ENCODE measurements at places on chromosomes 16 and 17. TPM values are rescaled to one million over a fixed set of nuclear protein-coding genes. Genes with fewer than 3 reads are reported as not detected.

Gene SCIMP
- polyA plus RNA-seq: not detected

Gene CRYBA1
- polyA plus RNA-seq: not detected

Gene ABCC3
- polyA plus RNA-seq: 185 TPM

Gene HOXB6
- polyA plus RNA-seq: not detected

Gene RNF157
- polyA plus RNA-seq: 5.2 TPM

Gene HOXB7
- not detected for polyA plus RNA-seq

Gene TMEM100
- polyA plus RNA-seq: 1.7 TPM

Gene FGF11
- 1.9 TPM for polyA plus RNA-seq

- H3K4me1 ChIP-seq: peaks cover 59% of the 10 kb centered on the region
- no peak overlapping the region for H3K4me3 ChIP-seq
- no peaks in the 10 kb centered on the region for H3K27me3 ChIP-seq
- H3K36me3 ChIP-seq: no peaks in the 10 kb centered on the region
Observed at GRCh38 chr16:11133344-11133943, 122.6 kb downstream of the SOCS1 start.

DNA sequence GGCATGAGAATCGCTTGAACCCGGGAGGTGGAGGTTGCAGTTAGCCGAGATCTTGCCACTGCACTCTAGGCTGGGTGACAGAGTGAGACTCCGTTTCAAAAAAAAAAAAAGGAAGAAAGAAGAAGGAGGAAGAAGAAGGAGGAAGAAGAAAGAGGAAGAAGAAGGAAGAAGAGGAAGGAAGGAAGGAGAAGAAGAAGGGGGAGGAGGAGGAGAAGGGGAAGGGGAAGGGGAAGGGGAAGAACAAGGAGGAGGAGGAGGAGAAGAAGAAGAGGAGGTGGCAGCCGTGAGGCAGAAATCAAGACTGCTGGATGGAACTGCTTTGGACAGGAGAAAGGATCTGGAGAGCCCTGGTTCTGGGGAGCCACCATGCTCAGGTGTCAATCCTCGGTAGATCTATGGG, 29.7 kb upstream of the PEMT start:
- H3K36me3 ChIP-seq: no peaks in the 10 kb centered on the region
- no peak overlapping the region for H3K27ac ChIP-seq
- H3K27me3 ChIP-seq: no peaks in the 10 kb centered on the region
- H3K4me1 ChIP-seq: no peaks in the 10 kb centered on the region

- peaks cover 23% of the 10 kb centered on the region for H3K27me3 ChIP-seq
- H3K4me3 ChIP-seq: no peak overlapping the region
- DNase-seq: no peak
- H3K4me1 ChIP-seq: no peaks in the 10 kb centered on the region
Observed at GRCh38 chr16:86565644-86566511, 751 bp upstream of the FOXC2 start.

- no peaks in the 10 kb centered on the region for H3K4me1 ChIP-seq
- no peak for DNase-seq
- H3K27me3 ChIP-seq: no peaks in the 10 kb centered on the region
Observed at GRCh38 chr17:10790491-10791401, 13.2 kb downstream of the TMEM238L start.

DNA sequence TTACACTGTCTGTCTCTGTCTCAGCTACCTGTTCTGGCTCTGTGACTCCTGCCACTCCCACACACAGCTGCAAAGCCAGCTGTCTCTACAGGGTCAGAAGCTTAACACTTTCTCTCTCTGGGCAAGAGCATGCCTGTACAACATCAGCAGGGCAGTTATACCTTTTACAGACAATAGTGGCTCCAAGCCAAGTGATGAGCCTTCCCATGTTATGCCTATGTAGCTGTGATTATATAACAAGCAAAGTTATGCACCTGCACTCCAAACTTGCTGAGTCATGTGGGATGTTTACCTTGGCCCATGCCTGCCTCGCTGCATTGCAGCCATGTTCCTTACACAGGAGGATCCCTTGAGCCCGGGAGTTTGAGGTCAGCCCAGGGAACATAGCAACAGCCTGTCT, 31.8 kb upstream of the APPBP2 start:
- H3K36me3 ChIP-seq: no peaks in the 10 kb centered on the region
- H3K27me3 ChIP-seq: no peaks in the 10 kb centered on the region
- no peak overlapping the region for H3K4me3 ChIP-seq
- no peak overlapping the region for H3K27ac ChIP-seq

DNA sequence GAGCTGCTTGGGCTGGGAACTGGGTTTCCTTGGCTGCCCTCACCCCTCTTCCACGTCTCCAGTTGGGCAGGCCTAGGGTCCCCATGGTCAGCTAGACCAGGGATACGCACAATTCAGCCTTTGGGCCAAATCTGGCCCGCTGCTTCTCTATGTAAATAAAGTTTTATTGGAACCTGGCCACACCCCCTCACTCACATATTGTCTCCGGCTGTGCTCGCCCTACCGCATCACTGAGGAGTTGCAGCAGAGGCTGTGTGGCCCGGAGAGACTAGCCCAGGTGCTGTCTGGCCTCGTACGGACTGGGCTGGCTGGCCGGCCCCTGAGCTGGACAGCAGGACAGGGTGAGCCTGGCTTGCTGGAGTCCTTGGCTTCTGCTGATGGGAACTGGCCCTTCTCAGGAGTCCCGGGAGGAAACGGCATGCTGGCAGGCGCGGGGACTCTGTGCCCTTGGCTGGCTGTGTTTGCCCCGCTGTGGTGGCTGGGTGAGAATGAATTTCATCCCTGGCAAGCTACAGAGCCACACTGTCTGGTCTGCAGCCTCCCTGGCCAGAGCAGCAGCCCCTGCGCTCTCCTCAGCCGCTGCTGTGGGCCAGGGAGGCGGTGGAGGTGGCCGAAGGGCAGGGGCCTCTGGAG, 82.0 kb downstream of the ENGASE start:
- H3K4me3 ChIP-seq: no peak overlapping the region
- H3K27me3 ChIP-seq: peaks cover 34% of the 10 kb centered on the region
- H3K27ac ChIP-seq: no peak overlapping the region
- peaks cover 16% of the 10 kb centered on the region for H3K4me1 ChIP-seq

DNA sequence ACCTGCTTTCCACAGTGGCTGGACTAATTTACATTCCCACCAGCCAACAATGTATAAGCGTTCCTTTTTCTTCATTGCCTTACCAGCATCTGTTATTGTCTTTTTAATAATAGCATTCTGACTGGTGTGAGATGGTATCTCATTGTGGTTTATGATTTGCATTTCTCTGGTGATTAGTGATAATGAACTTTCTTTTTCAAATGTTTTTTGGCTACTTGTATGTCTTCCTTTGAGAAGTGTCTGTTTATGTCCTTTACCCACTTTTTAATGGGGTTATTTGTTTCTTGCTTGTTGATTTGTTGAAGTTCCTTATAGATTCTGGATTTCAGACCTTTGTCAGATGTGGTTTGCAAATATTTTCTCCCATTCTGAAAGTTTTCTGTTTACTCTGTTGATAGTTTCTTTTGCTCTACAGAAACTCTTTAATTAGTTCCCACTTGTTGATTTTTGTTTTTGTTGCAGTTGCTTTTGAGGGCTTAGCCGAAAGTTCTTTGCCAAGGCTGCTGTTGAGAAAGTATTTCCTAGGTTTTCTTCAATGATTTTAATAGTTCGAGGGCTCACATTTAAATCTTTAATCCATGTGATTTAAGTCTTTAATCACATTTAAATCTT, 26.8 kb downstream of the ITGAM start:
- H3K27ac ChIP-seq: no peak overlapping the region
- H3K4me1 ChIP-seq: no peaks in the 10 kb centered on the region
- no peak for DNase-seq
- H3K27me3 ChIP-seq: peaks cover 12% of the 10 kb centered on the region

DNA sequence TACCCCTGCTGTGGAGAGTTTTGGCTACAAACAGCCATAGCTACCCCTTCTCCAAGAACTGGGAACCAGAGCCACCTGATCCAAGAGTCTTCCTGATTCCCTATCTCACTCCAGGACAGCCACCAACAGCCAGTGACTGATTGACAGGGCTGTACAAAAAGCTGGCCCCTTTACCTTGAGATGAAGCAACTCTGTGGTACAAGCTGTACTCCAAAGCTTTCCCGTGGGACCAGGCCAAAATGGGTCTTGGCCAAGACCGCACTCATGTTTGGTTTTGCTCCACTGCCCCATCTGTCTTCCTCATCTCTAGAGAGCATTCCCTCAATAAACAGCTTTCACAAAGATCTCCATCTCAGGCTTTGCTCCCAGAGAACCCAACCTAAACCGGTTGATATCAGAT, 43.6 kb downstream of the RNF157 start:
- H3K4me1 ChIP-seq: no peaks in the 10 kb centered on the region
- H3K27ac ChIP-seq: no peak overlapping the region
- no peaks in the 10 kb centered on the region for H3K36me3 ChIP-seq
- no peak overlapping the region for H3K4me3 ChIP-seq
- DNase-seq: no peak
- no peaks in the 10 kb centered on the region for H3K27me3 ChIP-seq

DNA sequence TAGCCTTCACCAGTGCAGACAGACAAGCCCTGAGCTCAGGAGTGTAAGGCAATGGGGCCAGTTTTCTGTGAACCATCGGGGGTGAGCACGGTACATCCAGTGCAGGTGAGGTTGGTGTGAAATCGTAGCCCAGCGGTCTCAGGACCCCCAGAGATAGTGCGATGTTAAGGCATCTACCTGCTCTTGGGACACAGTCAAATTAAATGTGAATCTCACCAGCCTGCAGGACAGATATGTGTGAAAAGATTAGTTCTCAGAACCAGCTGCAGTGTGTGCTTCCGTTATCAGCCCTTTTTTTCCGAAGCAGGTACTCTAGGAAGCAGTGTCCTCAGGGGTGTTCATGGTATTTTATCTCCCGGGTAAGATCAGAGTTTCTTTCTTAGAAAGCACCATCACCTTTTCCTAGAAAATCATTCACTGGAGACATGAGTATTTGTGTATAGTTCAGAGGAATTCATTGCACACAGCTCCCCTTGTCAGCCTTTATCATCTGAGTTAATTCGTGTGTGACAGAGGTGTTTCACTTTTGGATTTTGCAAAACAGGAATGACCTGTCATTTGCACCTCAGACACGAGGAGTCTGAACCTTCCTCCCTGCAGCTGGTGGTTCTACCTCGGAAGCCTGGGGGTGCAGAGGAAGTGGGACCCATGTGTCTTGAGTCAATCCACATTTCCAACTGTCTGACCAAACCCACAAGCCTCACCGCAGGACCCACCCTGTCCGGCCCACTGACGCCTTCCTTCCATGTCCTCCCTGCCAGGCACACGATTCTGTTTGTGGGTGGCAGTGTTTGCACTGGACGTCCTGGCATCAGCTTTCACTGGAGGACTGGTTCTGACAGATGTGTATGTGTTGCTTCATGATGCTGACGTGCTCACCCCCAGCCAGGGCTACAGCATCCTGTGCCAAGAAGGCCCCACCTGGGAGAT, 107.8 kb downstream of the CLEC16A start:
- no peaks in the 10 kb centered on the region for H3K27me3 ChIP-seq
- no peak overlapping the region for H3K4me3 ChIP-seq
- peaks cover 25% of the 10 kb centered on the region for H3K36me3 ChIP-seq
- no peak for DNase-seq
- H3K4me1 ChIP-seq: peaks cover 11% of the 10 kb centered on the region

DNA sequence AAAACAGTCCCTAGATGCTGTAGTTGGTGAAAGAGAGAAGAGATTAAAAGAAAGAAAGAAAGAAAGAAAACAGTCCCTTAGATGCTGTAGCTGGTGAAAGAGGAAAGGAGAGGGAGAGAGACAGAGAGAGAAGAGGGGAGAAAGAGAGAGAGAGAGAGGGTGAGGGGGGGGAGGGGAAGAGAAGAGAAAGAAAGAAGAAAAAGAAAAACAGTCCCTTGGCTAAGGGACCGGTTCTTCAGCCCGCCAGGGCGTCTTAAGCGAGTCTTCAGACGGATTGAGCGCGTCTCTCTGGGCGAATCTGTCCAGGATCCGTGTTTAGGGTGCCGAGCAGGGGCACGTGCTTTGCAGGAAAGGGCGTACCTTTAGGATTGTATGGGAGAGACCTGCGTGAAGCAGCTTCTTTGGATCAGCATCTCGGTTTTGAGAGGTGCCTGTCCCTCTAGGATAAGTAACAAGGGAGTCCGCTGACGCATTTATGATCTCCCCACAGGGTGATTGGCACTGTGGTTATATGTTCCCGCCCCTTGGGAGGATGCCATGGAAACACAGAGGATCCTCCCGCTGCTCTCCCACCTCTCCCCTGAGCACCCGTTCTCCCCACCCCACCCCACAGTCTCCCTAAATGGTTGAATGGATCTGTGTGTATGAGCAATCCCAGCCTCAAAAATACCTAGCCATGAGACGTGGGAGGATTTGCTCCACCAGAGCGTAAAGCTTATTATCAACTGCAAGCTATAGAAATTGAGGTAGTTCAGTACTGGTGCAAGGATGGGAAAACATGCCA, 16.7 kb downstream of the GNGT2 start:
- DNase-seq: peak; percentile 56
- H3K36me3 ChIP-seq: no peaks in the 10 kb centered on the region
- peaks cover 3% of the 10 kb centered on the region for H3K4me1 ChIP-seq

DNA sequence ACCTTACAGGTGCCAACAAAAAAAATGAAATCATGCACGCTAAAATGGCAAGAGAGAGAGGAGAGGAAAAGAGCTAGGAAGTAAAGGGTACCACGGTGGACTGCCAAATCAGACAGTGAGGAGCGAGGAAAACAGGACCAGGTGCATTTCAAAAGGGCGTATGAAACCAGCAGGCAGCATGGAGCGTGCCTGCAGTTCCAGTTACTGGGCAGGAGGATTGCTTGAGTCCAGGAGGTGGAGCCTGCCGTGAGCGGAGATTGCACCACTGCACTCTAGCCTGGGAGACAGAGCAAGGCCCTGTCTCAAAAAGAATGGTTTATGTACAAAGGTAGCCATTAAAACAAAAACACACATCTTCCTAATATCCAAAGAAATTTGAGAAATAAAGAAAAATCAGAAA, 16.4 kb downstream of the USP36 start:
- H3K36me3 ChIP-seq: peaks cover 54% of the 10 kb centered on the region
- no peak overlapping the region for H3K4me3 ChIP-seq
- peaks cover 19% of the 10 kb centered on the region for H3K4me1 ChIP-seq
- no peak overlapping the region for H3K27ac ChIP-seq
- no peak for DNase-seq

GRCh38 chr17:72631568-72631948, 460.9 kb downstream of the SLC39A11 start:
- H3K27me3 ChIP-seq: no peaks in the 10 kb centered on the region
- no peak for DNase-seq
- H3K36me3 ChIP-seq: no peaks in the 10 kb centered on the region
- no peak overlapping the region for H3K4me3 ChIP-seq
- H3K27ac ChIP-seq: no peak overlapping the region

- no peaks in the 10 kb centered on the region for H3K27me3 ChIP-seq
- no peaks in the 10 kb centered on the region for H3K36me3 ChIP-seq
- H3K4me1 ChIP-seq: peaks cover 3% of the 10 kb centered on the region
- H3K27ac ChIP-seq: peak overlapping the region; percentile 81
- H3K4me3 ChIP-seq: peak overlapping the region; percentile 7
Observed at GRCh38 chr17:77235370-77235941, 94.7 kb downstream of the SEC14L1 start.

- DNase-seq: no peak
- H3K27me3 ChIP-seq: peaks cover 11% of the 10 kb centered on the region
- H3K4me3 ChIP-seq: no peak overlapping the region
- H3K27ac ChIP-seq: no peak overlapping the region
- no peaks in the 10 kb centered on the region for H3K36me3 ChIP-seq
Observed at GRCh38 chr17:35752471-35752870, 568 bp downstream of the GAS2L2 start.
